ENCODE measurements at places on chromosomes 12 and 14.
A peak's percentile ranks its signal among the peaks of the same experiment; 100 is the strongest.

GRCh38 chr12:56213878-56214277 is 7.8 kb downstream of the RNF41 start:
- H3K4me3 ChIP-seq: peak overlapping the region; percentile 74
- no peak overlapping the region for H3K27ac ChIP-seq
- no peak for DNase-seq

DNA sequence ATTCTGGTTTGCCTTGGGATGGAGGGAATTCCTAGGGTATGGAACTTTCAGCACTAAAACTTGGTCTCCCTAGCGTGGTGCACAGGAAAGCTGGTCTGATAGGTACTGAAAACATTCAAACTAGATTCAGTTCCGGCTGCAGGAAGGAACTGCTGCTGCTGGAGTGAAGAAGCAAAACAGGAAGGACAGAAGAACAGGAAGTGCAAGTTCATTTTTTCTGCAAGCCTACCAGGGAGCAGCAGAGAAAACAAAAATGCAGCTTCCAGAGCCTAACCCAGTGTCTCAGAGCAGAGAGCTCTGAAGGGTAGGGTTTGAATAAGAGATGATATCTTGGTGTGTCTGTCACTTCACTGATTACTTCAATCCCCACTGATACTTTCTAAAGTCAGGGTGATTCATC is 165.2 kb downstream of the VRK1 start:
- peaks cover 40% of the 10 kb centered on the region for H3K4me1 ChIP-seq
- peak overlapping the region; percentile 79 for H3K4me3 ChIP-seq
- peak overlapping the region; percentile 90 for H3K27ac ChIP-seq
- peak; percentile 50 for DNase-seq
- H3K36me3 ChIP-seq: peaks cover 9% of the 10 kb centered on the region

- H3K27me3 ChIP-seq: peaks cover 19% of the 10 kb centered on the region
- no peak for DNase-seq
- no peak overlapping the region for H3K27ac ChIP-seq
- no peaks in the 10 kb centered on the region for H3K36me3 ChIP-seq
Measured at GRCh38 chr14:34138175-34138574, 187.3 kb upstream of the EGLN3 start.

GRCh38 chr14:21534576-21534975 is 8.4 kb upstream of the SALL2 start:
- H3K36me3 ChIP-seq: peaks cover 4% of the 10 kb centered on the region
- H3K4me3 ChIP-seq: no peak overlapping the region
- H3K4me1 ChIP-seq: peaks cover 7% of the 10 kb centered on the region
- no peak overlapping the region for H3K27ac ChIP-seq
- H3K27me3 ChIP-seq: peaks cover 59% of the 10 kb centered on the region
